Activated T-cell treated with anti-CD3 and anti-CD28 coated beads, Interleukin-2, amount 50 U/mL, for 1 hour (primary cell): ENCODE measurements at places on chromosomes 6 and 20.

DNA sequence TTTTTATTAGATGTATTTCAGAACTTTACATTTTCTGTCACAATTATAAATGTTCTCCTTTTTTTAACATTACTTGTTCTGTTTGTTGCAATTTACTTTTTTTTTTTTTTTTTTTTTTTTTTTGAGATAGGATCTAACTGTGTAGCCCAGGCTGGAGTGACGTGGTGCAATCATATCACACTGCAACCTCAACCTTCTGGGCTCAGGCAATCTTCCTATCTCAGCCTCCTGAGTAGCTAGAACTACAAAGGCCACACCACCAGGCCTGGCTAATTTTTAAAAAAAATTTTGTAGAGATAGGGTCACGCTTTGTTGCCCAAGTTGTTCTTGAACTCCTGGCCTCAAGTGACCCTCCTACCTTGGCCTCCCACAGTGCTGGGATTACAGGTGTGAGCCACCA lies 15.1 kb upstream of the MBOAT1 start:
- DNase-seq, result no peak

DNA sequence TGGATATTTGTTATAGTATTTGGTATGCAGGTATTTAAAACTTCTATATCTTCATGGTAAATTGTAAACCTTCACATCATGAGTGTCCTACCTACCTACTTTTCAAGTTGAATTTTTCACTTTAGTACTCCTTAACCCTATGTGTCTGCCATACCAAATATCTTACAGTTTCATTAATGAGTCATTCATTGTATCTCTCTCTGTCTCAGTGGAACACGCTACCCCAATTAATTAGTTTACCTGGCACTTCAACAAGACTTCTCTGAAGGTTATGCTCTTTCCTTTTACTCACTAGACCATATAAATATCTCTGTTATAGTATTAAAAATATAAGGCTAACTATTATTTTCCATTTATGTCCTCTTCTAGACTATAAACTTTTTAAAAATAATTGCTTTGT lies 123.9 kb upstream of the GJE1 start:
- no peak for DNase-seq

GRCh38 chr6:17971128-17972073 lies 16.0 kb downstream of the KIF13A start:
- DNase-seq, result no peak

GRCh38 chr6:7912024-7912423 lies 1.4 kb upstream of the TXNDC5 start:
- no peak for DNase-seq

DNA sequence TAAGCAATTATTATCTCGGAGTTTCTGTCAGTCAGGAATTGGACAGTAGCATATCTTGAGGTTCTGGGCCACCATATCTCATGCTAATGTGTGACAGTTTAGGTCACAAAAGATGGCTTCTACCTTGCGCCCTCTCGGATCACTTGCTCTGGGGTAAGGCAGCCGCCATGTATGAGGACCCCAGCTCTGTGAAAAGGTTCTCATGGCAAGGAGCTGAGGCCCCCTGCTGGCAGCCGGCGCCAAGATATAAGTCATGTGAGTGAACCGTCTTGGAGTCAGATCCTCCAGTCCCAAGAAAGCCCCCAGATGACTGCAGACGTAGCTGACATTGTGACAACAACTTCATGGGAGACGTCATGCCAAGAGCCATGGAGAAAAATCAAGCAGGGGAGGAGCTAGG lies 670.8 kb downstream of the KIF16B start:
- no peak for DNase-seq

GRCh38 chr6:48092550-48093217 lies 18.3 kb downstream of the PTCHD4 start:
- DNase-seq, result no peak

GRCh38 chr20:41983159-41983558 lies 365.0 kb upstream of the CHD6 start:
- DNase-seq, result no peak

DNA sequence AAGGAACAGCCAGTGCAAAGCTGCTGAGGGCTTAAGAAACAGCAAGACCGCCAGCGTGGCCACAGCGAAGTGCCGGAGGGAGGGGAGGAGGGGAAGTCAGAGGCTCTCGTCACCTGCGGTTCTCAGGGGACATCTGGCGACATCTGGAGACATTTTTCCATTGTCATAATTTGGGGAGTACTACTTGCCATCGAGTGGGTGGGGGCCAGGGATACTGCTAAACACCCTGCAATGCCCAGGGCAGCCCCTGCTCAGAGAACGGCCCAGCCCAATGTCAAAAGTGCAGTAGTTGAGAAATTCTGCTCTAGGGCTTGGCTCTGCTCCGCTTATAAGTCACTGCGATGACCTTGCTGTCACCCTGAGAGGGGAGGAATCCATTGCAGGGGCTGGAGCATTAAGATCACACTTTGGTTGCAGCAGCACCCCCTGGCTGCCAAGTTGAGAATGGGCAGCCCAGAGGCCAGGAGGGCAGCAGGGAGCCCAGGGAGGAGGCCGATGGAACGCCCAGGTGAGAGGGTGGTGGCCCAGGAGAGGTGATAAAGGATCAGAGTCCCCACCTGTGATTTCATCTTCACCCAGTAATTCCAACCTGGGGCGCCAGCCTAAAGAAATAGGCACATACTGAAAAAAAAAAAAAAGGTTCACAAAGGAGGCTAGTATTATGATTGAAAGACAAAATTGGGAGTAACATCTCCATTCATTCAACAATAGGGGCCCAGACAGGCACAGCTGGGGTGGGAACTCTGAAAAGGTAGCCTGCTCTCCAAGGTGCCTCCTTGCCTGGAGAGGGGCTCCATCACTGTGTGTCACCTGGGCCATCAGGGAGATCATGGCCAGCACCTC lies 218.2 kb downstream of the BMP7 start:
- no peak for DNase-seq

DNA sequence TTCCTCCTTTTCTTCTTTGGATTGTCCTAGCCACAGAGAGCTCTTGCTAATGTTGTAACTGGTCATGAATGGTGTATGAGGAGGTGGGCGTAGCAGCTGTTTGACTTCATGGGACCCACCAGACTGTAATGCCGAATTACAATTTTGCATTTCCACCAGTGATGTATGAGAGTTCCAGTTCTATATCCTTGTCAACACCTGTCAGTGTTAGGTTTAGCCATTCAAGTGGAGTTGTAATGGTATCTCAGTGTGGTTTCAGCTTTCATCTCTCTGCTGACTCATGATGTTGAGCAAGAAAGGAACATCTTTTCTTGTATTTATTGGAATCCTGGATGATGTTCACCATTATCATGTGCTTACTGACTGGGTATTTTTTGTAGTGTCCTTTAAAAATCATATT lies 5.1 kb downstream of the IGF2R start:
- DNase-seq, result no peak

DNA sequence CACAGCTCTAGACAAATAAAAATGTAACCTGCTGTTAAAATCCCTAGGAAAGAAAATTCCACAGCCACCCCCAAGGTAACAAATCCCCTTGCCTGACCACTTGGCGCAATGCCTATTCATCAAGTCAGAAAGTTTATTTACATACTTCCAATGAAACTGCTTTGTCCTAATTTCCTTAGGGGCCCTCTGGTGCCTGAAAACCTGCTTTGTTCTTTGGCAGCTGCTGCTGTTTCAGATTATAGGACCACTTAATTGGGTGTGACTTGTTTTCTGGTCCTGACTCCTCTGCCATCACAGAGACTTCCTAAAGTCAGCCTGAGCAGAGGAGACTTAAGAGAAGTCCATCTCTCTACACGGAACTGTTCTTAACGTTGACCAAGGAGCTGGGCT lies 323.6 kb downstream of the UBE3D start:
- DNase-seq, result no peak

DNA sequence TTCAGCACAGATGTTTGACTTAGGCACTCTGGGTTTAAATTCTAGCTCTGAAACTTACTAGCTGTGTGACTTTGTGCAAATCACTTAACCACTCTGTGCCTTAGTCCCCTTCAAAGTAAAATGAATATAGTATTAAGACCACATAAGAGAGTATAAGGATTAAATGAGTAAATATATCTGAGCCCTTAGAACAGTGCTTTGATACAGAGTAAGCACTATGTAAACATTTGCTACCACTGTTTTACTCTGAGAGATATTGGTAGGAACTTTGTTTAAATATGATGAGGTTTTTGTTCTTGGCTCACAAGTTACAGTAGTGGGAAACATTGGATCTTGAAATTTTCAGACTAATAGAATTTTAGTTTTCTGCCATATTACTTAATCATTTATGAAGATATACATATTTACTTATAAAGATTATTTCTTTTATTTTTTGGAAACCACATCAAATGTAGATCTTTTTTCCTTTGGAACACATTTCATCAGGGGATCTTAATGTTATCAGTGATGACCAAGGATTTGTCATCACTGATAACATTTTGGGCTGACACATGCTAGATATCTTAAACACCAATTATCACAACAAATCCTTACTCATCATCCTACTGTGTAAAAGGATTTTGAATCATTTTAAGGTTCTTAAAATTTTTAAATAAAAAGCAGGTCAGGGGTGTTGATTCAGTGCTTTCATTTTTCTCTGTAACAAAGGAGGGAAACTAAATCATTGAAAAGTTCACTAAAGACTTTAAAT lies 226.2 kb downstream of the EYA4 start:
- DNase-seq, result no peak

GRCh38 chr6:159098636-159099106 lies 53.9 kb upstream of the TAGAP start:
- DNase-seq, result peak; percentile 74

GRCh38 chr6:51893366-51893765 lies 194.0 kb downstream of the PKHD1 start:
- no peak for DNase-seq

GRCh38 chr6:33824461-33825154 lies 20.8 kb upstream of the MLN start:
- no peak for DNase-seq

GRCh38 chr6:91330896-91331295 lies 744.0 kb upstream of the MAP3K7 start:
- no peak for DNase-seq

- peak; percentile 27 for DNase-seq
Observed at GRCh38 chr6:21593927-21594415, 420 bp downstream of the SOX4 start.

DNA sequence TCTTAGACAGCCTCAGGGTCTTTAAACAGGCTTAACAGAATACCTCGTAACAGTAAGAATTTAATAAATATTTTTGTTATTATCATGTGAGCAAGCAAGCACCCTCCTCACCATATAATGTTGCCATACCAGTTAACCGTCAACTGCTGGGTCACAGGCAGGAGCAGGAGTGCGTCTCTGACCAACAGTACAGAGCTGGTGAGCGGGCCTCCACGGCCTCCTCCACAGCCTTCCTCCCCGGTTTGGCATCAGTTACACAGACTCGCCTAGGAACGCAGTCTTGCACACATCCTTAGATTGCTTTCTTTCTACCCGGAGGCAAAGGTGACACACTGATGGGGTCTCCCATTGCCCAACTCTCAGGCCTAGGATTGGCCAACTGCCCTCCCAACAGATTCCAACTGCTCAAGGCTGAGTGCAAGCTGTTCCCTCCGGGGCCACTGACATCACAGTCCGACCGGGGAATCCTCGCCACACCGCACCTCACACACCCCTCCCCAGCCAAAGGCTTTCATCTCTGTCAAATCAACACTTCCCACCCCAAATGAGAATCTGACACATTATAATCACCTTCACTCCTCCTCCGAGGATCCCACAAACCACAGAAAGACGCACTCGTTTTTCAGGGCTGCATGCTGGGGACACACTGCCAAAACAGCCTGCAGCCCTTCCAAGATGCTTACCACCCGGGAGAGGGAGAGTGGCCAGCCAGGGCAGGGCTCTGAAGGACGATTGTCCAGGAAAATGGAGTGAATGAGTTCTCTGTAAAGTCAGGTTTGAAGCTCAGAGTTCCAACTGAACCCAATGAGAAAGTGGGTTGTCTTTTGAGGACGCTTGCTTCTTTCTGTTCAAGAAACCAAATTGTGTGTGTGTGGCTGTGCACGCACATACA lies 63.2 kb downstream of the PDE10A start:
- no peak for DNase-seq

DNA sequence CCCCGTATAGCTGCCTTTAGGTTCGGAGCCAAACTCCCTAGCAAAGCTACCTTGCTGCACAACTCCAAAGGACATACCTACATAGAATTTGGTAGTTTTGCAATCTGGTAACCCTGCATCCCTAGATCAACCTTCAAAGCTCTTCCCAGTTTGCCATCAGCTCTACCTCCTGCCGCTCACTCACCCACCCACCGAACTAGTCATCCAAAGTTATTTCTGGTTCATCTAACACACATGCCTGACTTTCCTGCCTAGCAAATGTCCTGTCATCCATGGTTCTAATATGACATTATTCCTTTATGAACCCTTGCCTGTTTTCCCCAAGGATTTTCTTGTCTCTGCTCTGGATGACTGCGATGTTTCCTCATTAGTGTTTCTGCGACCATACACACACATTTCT lies 21.6 kb downstream of the SPAG4 start:
- DNase-seq, result no peak

GRCh38 chr6:161219680-161220079 lies 54.2 kb downstream of the AGPAT4 start:
- DNase-seq, result no peak

- DNase-seq, result no peak
Observed at GRCh38 chr6:15264902-15265761, 19.3 kb downstream of the JARID2 start.

DNA sequence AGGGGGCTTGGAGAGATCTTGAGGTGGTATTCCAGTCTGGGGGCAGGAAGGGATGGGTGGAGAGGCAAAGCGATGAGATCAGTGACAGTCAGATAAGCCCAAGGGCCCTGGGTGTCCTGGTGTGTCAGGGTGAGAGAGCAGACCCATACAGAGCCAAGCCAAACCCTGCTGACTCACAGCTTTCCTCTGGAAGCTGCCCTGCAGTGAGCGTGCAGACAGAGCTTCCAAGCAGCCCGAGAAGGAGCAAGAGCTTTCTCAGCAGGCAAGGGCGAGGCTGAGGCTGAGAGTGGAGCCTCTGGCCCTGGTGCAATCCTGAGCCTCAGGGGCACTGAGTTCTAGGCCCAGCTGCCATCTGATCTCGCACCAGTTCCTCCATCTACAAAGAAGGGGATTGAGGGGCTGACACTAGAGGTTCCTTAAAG lies 91.1 kb upstream of the HIVEP1 start:
- no peak for DNase-seq

DNA sequence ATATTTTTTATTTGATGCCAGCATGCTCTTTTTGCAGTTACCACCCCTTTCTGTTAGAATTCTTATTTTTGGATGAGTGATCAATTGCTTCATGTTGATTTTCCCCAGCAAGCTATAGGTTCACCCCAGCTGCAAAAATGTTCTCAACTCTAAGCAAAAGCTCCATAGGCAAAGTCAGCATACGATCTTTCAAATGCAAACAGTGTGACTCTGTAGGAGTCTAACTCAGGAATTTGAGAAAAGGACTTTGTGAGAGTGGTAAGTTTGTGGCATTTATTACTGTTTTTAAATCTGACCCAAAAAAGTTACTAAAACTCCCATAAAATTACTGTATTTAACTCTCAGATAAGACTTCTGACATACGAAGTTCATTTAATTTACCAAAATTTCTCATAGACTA lies 134.9 kb upstream of the HSF2 start:
- no peak for DNase-seq

DNA sequence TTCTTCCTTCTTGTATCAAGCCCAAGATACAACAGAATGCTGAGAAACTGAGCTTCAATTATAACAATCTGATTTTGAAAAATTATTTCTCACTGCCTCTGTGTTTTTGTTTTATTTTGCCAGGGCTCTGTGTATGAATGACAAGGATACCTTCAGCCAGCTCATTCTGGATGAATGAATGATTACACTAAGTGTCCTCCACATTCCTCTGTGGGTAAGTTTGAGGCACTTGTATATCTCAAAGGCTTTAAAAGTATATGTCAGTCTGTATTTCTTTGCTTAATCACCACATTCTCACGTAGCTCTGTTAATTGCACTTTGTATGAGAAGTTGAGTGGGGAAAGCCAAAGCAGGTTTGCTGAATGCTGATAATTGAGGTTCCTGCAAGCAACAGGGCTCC lies 95.1 kb downstream of the TIAM2 start:
- DNase-seq, result no peak
